ENCODE measurements at places on chromosomes 16 and 17.

- peak; percentile 94 for DNase-seq
These were observed 3.6 kb downstream of the CORO1A start for GRCh38 chr16:30186782-30187555.

GRCh38 chr16:64704386-64704785 is 417.5 kb downstream of the CDH11 start:
- no peak for DNase-seq

DNA sequence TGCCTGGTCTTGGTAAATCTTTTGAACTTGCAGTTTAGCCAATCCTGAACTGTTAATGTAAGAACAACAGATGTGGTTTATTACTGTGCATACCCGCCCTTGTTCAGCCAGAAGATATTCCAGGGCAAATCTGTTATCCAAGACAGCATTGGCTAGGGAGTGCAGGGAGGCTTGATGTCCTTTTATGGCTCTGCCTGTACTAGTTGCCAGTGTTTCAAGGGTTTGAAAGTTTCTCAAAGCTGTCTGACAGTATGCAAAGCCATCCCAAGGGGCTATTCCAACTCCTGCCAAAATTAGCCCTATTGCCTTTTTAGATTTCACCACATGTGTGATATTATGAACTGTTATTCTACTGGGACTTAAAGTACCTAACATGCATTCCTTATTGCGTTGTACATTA is 30.1 kb downstream of the LCMT1 start:
- DNase-seq, result no peak

DNA sequence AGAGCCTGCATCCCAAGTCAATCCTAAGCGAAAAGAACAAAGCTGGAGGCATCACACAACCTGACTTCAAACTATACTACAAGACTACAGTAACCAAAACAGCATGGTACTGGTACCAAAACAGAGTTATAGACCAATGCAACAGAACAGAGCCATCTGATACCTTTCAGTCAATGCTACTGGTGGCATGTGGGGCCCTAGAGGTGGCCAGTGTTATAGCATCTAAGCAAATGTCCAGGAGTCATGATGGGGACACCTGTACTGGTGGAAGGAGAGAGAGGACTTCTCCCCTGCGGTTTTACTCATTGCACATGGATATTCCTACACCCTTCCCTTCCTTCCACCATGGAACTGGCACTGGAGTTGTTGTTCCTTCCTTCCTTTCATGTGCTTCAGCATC is 6.0 kb upstream of the ASIC2 start:
- DNase-seq, result no peak

DNA sequence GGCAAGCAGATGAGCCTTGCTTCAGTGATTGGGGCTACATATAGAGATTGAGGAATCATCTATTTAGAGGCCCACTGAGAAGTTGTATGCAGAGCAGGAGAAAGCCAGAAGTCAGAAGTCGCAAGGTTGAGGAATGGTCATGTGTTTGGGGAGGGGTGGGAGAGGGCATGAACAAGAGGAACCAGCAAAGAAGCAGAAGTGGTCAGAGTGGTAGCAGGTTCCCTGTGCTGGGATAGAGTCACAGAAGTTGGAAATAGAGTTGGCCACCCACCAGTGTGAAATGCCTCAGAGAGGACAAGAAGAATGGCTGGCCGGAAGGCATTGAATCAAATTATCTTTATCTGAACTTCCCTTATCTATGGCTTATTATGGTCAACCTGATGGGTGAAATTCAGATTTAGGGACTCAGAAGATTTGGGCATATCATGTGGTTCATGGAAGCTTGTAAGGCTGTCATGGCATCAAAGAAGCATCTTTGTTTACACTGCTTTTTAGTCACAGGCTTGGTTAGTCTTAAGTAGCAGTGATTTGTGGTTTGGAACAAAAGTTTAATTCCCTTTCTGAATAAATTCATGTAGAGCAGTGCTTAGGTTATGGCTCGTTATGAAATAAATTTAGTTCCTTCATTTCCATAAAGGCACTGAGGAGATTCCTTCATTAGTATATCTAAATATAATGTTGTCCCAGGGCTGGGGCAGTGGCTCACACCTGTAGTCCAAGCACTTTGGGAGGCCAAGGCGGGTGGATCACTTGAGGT is 19.7 kb downstream of the MAP3K3 start:
- DNase-seq, result no peak

DNA sequence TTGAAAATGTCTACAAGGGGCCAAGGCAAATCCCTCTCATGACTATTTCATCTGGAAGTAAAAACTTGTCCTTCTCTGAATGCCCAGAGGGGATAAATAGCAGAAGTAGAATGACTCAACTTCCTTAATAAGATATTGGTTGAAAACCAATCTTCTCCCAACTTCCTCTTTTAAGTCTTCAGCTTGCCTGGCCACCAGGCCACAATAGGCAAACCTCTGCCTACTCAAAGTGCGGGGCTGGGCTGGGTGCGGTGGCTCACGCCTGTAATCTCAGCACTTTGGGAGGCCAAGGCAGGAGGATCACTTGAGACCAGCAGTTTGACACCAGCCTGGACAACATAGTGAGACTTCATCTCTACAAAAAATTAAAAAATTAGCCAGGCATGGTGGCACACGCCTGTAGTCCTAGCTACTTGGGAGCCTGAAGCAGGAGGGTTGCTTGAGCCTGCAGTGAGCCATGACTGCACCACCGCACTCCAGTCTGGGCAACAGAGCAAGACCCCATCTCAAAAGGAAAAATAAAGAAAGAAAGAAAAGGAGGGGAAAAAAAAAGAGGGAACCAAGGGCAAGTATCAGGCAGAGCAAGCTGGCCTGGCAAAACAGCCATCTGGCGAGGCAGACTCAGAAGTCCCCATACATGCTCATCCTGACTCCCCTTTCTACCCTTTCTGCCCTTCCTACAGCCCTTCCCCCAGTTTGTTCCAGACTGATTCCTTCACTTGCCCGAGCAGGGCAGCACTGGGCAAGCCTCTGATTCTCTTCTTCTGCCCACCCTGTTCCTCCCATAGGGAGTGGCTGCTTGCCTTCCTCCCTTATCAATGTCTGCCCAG is 20.6 kb downstream of the MAP3K14 start:
- DNase-seq, result no peak

- peak; percentile 83 for DNase-seq
These were observed 13.1 kb downstream of the LYRM9 start for GRCh38 chr17:27879987-27880608.

- no peak for DNase-seq
These were observed 12.6 kb downstream of the CA7 start for GRCh38 chr16:66856801-66857200.

DNA sequence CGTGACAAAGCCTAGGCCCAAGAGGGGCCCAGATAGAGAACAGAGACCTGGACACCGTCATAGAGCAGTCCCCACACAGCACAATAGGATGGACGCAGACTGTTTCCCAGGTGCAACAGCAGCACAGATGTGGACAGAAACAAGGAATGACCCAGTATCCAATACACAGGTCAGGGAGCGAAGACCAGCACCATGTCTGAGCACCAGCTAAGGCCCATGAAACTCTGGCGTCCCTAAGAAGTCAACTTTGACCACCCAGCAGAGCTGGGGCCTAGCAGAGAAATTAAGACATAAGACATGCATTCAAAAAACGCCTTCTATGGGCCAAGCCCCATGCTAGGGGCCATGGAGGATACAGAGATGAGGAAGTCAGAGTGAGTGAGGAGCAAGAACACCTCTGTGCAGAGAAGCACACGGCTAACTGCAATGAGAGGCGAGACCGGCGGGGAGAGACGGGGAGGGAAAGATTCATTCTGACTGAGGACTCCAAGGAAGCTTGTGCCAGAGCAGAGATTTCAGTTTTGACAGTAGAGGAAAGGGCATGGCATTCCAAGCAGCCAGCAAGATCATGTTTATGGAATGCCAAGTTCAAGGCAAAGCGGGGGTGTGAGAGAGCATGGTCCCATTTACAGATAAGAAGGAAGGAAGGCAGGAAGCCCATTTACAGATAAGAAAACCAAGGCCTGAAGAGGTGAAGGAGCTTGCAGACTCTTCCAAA is 50.8 kb downstream of the PITPNM3 start:
- no peak for DNase-seq

- DNase-seq, result peak; percentile 17
These were observed 1.7 kb upstream of the RBBP6 start for GRCh38 chr16:24537474-24538337.

DNA sequence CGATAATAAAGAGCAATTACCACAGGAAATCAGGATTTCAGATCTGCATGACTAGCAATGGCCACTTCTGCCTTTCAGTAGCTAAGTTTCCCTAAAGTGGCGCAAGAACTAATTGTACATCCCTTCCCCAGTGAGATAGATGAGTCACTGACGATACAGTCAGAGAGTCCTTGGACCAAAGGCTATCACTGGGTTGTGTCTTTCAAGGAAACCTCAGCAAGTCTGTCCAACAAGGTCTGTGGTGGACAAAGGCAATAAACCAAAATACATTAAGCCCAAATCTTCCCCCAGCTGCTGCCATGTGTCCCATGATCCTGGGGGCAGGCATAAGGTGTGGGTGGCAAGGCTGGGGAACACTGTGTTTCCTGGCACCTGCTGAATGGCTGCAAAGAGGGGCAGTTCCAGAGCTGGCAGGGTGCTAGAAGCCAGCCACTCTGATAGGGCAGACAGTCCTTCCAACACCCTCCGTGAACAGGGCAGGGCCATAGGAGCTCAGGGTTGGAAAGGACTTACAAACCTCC is 20.5 kb upstream of the MTMR4 start:
- DNase-seq, result no peak

- DNase-seq, result no peak
These were observed 104.4 kb upstream of the CACNG5 start for GRCh38 chr17:66730461-66730923.

- no peak for DNase-seq
These were observed 73.9 kb downstream of the AMFR start for GRCh38 chr16:56351481-56351880.

DNA sequence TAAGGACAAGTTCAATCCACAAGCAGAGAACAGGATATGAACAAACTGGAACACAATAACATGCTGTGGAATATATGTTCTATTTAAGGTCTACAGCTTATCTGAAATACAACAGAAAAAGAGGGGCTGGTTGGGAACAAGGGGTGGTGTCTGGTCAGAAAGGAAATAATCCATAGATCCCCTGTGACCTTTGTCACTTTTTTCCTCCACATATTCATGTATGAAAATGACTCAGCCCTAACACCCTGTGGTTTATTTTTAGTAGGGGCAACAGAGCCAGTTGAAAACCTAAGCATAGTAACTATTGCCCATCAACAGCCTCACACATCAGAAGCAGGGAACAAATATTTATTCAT is 12.3 kb upstream of the SPAG9 start:
- no peak for DNase-seq

- peak; percentile 54 for DNase-seq
These were observed 33.8 kb downstream of the GTF3C1 start for GRCh38 chr16:27515874-27516353.

GRCh38 chr17:41959336-41960095 is 7.1 kb upstream of the CNP start:
- no peak for DNase-seq

DNA sequence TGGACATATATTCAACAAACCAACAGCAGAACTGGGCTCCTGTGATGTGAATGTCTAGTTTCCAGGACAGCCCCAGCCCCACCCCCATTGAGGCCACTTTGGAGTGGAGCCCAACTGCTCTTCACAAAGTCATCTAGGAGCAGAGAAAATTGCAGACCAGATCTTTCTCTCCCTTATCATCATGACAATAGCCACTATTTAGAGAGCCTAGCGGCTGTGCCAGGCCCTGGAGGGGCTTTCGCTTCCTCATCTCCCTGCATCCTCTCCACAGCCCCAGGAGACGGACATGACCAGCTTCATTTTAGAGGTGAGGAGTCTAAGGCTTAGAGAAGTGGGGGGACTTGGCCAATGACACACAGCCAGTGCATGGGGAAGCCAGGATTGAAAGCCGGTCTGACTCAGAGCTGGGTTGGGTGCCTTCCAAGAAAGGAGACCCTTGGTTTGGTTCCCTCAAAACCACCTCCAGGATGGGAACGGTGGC is 1.4 kb downstream of the PRSS8 start:
- no peak for DNase-seq

- DNase-seq, result peak; percentile 32
These were observed 834 bp upstream of the TXNDC11 start for GRCh38 chr16:11743308-11744074.

DNA sequence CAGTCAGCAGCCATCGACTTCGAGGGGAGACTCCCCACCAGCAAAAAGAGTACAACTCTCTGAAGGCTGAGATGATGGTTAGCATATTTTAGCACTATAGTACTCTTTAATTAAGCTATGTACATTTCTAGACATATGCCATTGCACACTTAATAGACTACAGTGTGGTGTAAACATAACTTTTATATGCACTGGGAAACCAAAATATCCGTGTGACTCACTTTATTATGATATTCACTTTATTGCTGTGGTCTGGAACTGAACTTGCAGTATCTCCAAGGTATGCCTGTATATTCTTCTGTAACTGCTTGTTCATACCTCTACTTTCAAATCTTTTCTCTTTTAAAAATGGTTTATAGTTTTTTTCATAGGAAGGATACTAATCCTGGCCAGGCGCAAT is 11.0 kb upstream of the NXPH3 start:
- DNase-seq, result no peak

GRCh38 chr17:78272181-78272913 is 40.9 kb downstream of the TMEM235 start:
- DNase-seq, result peak; percentile 78

DNA sequence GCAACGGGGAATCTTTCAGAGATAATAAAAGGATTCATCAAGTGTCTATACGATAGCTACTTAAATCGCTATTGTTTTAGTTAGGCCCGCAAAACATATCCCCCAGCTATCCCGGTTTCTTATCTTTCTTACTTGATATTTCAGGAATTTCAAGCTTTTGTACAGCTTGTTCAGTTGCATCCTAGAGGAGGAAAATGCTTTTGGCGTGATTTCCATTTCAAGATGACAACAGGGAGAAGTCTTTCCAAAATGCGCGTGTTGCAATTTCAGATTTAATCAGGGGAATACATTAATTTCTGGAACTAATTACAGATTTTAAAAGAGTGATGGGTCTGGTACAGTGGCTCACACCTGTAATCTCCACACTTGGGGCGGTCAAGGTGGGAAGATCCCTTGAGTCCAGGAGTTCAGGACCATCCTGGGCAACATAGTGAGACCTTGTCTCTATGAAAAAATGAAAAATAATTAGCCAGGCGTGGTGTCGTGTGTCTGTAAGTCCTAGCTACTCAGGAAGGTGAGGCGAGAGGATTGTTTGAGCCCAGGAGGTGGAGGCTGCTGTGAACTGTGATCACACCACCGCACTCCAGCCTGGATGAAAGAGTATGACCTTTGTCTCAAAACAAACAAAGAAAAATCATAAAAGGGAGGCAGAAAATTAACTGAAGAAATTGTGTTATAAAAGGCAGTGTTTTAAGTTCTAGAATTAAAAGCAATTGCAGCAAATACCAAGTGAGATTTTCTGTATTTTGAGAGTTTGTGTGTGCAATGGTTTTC is 546.1 kb downstream of the MAF start:
- no peak for DNase-seq

DNA sequence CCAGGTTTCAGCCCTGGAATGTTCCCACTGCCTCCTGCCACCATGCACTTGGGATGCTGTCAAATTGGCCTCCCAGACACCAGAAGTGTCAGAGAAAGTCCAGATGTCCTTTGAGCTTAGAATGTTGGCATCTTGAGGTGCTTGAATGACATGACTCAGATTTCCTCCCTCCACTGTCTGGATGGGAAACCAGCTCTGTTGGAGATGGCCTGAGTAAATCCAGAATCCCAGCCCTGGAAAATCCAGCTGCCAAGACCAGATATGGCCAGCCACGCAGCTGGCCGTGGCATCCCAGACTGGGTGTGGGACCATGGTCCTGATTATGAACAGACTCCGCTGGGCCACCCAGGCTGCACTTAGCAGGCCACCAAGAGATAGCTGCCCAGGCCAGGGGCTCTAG is 57.0 kb upstream of the CLEC3A start:
- no peak for DNase-seq
